Activated CD4-positive, alpha-beta T cell treated with anti-CD3 and anti-CD28 coated beads for 36 hours (primary cell): ENCODE measurements at places on chromosomes 2 and 18. TPM values are rescaled to one million over a fixed set of nuclear protein-coding genes. Genes with fewer than 3 reads are reported as not detected.
A peak's percentile ranks its signal among the peaks of the same experiment; 100 is the strongest.

- H3K36me3 ChIP-seq: no peaks in the 10 kb centered on the region
- DNase-seq: no peak
- no peak overlapping the region for H3K4me3 ChIP-seq
Measured at GRCh38 chr2:227022608-227023007, 141.4 kb downstream of the COL4A4 start.

The VWC2L gene
- not detected for total RNA-seq

- no peak for DNase-seq
- no peaks in the 10 kb centered on the region for H3K36me3 ChIP-seq
- H3K27me3 ChIP-seq: no peaks in the 10 kb centered on the region
Measured at GRCh38 chr2:211930331-211930730, 608.3 kb downstream of the ERBB4 start.

The CIB4 gene
- total RNA-seq: not detected

GRCh38 chr2:196808083-196808665, 981 bp downstream of the C2orf66 start:
- H3K27ac ChIP-seq: no peak overlapping the region
- no peaks in the 10 kb centered on the region for H3K36me3 ChIP-seq
- no peaks in the 10 kb centered on the region for H3K4me1 ChIP-seq
- no peak overlapping the region for H3K4me3 ChIP-seq

GRCh38 chr18:44887227-44887631, 206.5 kb downstream of the SETBP1 start:
- peaks cover 11% of the 10 kb centered on the region for H3K36me3 ChIP-seq
- H3K4me3 ChIP-seq: peak overlapping the region; percentile 11
- H3K4me1 ChIP-seq: peaks cover 30% of the 10 kb centered on the region
- H3K27ac ChIP-seq: peak overlapping the region; percentile 96
- DNase-seq: peak; percentile 74

DNA sequence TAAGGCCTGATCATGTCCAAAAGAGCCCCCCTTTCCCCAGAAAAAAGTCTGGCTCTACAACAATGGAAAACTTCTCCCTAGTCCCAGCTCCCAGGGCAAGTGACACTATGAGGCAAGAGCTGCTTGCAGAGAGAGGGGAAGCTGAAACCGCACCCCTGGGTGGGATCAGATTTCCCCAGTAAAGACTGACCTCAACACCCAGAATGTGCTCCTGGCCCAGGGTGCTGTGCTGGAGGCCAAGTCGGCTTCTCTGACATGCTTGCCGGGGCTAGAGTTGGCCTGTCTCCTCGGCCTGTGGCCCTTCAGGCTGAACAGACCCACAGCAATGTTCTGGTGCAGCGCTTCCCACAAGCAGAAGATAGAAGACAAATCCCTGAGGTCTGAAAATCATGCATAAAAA, 18.4 kb upstream of the ST8SIA3 start:
- no peaks in the 10 kb centered on the region for H3K4me1 ChIP-seq
- peaks cover 8% of the 10 kb centered on the region for H3K27me3 ChIP-seq
- H3K36me3 ChIP-seq: no peaks in the 10 kb centered on the region
- no peak overlapping the region for H3K4me3 ChIP-seq
- DNase-seq: no peak
- H3K27ac ChIP-seq: no peak overlapping the region

DNA sequence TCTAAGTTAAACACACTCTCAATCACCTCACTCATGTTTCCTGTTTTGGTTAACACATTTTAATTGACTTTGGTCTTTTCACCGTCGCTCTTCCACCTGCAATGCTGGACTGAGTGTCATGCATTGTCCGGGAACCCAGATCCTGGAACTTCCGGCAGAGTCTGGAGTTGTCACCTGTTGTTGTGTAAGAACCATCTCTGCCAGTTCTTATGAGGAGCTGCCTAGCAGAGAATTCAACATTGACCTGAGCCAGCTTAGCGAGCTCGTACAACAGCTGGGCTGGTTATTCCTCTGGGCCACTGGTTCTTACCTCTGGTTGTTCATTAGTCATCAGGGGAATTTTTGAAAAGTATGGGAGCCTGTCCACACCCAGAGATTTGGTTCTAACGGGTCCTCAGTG, 75.7 kb downstream of the BCL2L11 start:
- no peak for DNase-seq
- no peaks in the 10 kb centered on the region for H3K4me1 ChIP-seq
- H3K27me3 ChIP-seq: no peaks in the 10 kb centered on the region
- H3K36me3 ChIP-seq: no peaks in the 10 kb centered on the region
- no peak overlapping the region for H3K4me3 ChIP-seq
- no peak overlapping the region for H3K27ac ChIP-seq

The LTBP1 gene
- total RNA-seq: 0.14 TPM

DNA sequence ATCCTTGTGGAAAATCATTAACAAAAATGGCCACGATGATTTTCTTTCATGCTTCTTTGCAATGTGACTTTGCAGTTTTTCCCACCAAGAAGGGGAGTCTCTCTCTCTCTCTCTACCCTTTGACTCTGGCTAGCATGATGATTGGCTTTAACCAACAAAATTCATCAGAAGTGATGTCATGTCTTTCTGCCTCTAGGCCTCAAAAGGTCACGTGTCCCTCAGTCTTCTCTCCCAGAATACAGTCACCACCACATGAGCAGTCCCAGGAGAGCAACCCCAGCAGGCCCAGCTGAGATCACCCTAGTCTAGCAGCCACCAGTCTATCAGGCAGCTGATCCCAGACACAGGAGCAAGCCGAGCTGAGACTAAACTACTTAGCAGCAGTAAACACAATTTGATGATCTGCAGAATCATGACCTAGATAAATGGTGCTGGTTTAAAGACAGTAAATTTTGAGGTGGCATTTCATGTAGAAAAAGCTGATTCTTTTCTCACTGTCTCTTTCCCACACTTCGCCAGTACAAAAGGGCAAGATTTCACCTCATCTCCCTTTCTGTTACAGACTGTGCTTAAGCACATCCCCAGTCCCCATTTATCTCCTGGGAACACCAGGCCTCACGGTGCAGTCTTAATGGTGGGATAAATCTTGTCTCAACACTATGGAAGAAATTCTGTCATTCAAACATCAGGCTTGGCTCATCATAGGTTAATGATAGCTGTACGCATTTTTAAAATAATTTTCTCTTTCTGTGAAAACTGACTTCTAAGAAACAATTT, 132.7 kb downstream of the SCG2 start:
- H3K4me1 ChIP-seq: no peaks in the 10 kb centered on the region
- no peaks in the 10 kb centered on the region for H3K27me3 ChIP-seq
- no peak overlapping the region for H3K4me3 ChIP-seq
- no peaks in the 10 kb centered on the region for H3K36me3 ChIP-seq

- H3K36me3 ChIP-seq: peaks cover 26% of the 10 kb centered on the region
- H3K4me1 ChIP-seq: peaks cover 6% of the 10 kb centered on the region
- H3K4me3 ChIP-seq: no peak overlapping the region
- H3K27ac ChIP-seq: no peak overlapping the region
Measured at GRCh38 chr18:42047721-42048120, 92.7 kb downstream of the PIK3C3 start.

The TRPM8 gene
- total RNA-seq: not detected

The AKAIN1 gene
- total RNA-seq: not detected

The CFC1 gene
- not detected for total RNA-seq

DNA sequence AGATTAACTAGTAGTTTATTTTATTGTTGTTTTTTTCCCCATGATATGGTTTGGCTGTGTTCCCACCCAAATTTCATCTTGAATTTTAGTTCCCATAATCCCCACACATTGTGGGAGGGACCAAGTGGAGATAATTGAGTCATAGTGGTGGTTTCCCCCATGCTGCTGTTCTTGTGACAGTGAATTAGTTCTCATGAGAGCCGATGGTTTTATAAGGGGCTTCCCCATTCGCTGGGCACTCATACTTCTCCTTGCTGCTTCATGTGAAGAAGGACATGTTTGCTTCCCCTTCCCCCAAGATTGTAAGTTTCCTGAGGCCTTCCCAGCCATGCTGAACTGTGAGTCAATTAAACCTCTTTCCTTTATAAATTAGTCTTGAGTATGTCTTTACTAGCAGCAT, 36.5 kb downstream of the GALNT14 start:
- no peak for DNase-seq
- no peaks in the 10 kb centered on the region for H3K4me1 ChIP-seq

The TWSG1 gene
- total RNA-seq: 7.9 TPM

The ANKRD30B gene
- not detected for total RNA-seq

DNA sequence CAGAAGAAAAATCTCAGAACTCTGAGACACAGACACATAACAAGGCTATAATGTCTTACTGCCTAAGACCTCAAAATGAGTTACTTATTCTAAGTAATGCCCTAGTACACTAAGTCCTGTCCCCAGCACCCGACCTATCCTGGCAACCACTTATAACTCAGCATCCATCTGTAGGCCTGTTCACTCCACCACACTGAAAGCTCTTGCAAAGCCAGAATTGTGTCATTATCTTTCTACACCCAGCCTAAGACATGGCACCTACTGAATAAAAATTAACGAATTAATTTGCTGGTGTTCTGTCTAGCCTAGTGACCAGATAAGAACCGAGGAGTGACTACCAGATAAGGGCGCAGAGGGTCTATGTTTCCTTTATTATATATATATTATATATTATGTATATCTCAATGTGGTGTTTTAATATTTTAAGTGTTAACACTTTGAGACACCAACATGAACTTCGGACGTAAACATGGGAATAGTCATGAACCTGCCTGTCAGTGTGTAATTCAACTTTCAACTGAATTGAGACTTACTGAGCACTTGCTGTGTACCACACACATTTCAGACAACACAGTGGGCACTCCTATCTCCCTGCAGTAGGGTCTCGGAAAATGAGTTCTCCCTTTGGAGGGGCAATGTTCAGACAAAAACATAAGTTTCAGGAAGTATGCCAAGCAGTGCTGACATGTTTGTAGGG, 27.7 kb downstream of the TMEM131 start:
- no peak for DNase-seq
- peaks cover 9% of the 10 kb centered on the region for H3K36me3 ChIP-seq
- H3K4me1 ChIP-seq: peaks cover 71% of the 10 kb centered on the region
- no peak overlapping the region for H3K27ac ChIP-seq
- no peak overlapping the region for H3K4me3 ChIP-seq
